ENCODE measurements at places on chromosomes 4 and X.

DNA sequence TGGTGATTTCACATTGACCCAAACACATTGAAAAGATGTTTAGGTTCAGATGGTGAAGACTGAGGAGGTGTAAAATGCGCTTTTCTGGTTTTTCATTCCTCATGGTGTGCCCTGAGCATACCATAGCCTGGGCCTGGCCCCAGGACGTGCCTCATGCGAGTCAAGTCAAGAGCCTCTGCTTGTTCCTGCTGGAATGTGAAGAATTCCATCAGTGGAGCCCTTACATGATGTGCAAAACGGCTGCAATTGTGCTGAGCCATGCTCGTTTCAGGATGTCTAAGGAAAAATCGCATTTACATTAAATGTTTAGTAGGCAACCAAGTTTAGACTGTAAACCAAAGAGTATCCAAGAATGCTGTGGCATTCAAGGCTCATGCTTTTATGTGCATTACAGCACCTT lies 34.9 kb downstream of the GYG2 start:
- no peak for DNase-seq

DNA sequence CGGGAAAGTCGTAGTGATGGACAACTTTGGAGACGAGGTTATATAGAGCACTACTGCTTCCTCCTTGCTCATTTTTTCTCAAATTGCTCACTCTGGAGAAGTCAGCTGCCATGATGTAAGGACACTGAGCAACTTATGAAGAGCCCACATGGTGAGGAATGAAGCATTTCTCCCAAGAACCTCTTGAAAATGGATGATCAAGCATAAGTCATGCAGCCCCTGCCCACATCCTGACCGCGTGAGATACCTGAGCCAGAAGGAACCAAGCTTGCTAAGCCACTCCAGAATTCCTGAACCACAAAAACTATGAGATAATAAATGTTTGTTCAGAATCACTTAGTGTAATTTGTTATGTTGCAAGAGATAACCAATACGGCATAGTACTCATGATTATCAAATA lies 42.8 kb downstream of the PDE5A start:
- DNase-seq = no peak

DNA sequence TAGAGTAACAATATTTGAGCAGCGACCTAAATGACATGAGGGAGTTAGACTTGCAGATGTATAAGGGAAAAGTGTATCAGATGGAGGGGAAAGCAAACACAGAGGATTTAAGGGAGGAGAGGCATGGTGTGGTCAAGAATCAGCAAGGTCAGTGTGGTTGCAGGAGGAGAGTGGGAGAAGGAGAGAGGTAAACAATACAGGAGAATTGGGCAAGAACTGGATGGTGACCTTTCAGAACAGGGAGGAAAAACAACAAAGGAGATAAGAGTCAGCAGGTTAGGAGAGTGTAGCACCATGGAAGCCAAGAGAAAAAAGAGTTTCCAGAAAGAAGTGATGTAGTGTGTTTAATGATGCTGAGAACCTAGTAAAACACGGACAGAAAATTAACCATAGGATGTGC lies 178.5 kb downstream of the PAPSS1 start:
- no peak for DNase-seq

DNA sequence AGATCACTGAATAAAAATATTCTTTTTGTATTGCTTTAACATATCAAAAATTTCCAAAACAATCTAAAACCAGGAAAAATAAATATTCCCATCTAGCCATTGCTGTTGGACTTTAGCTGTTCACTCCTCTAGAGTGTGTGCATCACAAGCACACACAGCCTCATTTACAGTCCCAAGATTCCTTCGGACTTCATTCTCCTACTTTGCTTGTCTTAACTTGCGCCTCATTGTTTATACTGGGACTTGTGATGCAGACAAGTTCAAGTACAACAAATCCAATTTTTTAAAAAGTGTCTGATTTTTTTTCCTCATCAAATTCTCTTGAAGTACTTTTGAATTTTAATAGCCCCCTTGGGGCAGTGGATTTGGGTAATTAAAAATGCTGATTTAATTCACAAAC lies 55.6 kb downstream of the TLL1 start:
- DNase-seq = no peak

GRCh38 chr4:55312489-55313101 lies 33.4 kb upstream of the SRD5A3 start:
- no peak for DNase-seq

- no peak for DNase-seq
Observed at GRCh38 chrX:107154787-107155620, 36.4 kb upstream of the RBM41 start.

DNA sequence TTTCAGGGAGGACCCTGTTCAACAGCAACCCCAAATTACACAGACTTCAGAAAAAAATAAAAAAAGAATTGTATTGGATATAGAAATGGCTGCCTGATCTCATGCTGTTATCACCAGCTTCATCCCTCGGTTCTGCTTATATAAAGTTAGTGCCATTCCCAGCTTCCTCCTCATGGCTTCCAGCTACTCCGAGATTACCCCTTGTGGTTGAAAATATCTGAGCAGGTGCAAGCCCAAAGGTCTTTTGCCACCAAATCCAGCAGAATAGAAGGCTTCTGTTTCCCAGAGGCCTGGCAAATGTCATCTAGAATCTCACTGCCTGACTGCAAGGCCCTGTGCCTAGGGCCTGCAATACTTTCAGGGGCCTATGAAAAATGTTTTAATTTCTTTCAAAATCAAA lies 13.8 kb upstream of the HPGDS start:
- DNase-seq = no peak
